ENCODE measurements at places on chromosomes 13 and 19.

GRCh38 chr13:100549316-100549715 lies 39.3 kb downstream of the GGACT start:
- DNase-seq = no peak

GRCh38 chr19:49687566-49688316 lies 1.7 kb upstream of the ADM5 start:
- DNase-seq = no peak

DNA sequence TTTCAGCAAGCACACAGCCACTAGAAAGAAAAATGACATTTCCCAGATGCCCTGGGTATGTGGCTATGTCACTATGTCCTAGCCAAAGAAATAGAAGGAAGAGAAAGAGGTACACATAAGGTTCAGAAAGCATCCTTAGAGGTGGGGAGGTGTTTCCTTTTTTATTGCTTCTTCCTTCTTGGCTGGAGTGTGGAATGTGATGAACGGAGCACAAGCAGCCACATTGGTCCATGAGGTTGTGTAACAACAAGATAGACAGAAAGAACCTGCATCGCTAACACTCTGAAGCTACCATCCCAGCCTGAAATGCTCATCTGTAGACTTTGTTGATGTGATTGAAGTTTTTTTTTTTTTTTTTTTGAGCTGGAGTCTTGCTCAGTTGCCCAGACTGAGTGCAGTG lies 6.7 kb downstream of the SLC25A23 start:
- no peak for DNase-seq

DNA sequence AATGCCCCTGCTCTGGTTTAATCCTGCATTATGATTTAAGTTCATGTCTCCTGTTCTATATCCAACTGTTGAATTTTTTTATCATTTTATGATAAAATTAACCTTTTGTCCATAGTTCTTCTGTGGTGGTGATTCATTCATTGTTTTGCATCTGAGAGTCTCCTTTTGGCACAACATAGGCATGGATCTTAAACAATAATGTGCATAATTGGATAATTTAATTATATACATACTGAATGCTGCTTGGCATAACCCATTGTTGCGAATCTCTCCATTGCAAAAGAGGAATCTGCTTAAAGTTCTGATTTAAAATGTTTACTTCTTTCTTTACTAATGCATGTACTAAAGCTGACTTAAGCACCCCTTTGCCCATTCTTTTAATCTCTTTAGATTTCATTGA lies 2788.4 kb downstream of the PCDH9 start:
- DNase-seq = no peak

DNA sequence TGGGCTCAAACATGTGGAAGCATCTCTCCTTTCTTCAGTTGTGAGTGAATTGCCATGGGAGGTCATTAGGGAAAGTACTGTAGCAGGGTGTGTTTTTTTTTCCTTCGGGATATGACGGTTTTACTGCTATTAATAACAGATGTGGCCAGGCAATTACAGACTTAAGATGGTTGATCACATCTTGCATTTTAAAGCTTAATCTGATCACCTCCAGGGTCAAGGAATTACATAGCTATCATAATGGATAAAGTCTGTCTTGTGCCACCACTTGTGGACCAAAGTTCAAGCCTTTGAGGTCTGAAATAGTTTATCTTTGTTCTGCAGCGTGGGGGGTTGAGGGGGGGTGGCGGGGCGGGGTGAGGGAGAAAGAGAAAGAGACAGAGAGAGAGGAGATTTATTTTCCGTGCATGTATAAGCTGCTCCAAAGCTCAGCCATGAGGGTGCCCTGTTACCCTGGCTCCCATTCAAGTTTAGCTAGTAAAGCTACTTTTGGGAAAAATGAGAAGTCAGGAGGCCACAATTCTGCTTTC lies 5.5 kb upstream of the SERP2 start:
- no peak for DNase-seq

GRCh38 chr13:107291875-107292274 lies 723.9 kb upstream of the ARGLU1 start:
- no peak for DNase-seq

- DNase-seq = no peak
These were observed 1602.3 kb upstream of the PRR20A start for GRCh38 chr13:55538424-55538823.

- DNase-seq = no peak
These were observed 60.0 kb upstream of the GPR183 start for GRCh38 chr13:99367106-99367616.

- peak; percentile 9 for DNase-seq
These were observed 14.3 kb downstream of the SLC15A1 start for GRCh38 chr13:98738213-98738612.

- DNase-seq = no peak
These were observed 36.7 kb downstream of the CUL4A start for GRCh38 chr13:113245849-113246796.

DNA sequence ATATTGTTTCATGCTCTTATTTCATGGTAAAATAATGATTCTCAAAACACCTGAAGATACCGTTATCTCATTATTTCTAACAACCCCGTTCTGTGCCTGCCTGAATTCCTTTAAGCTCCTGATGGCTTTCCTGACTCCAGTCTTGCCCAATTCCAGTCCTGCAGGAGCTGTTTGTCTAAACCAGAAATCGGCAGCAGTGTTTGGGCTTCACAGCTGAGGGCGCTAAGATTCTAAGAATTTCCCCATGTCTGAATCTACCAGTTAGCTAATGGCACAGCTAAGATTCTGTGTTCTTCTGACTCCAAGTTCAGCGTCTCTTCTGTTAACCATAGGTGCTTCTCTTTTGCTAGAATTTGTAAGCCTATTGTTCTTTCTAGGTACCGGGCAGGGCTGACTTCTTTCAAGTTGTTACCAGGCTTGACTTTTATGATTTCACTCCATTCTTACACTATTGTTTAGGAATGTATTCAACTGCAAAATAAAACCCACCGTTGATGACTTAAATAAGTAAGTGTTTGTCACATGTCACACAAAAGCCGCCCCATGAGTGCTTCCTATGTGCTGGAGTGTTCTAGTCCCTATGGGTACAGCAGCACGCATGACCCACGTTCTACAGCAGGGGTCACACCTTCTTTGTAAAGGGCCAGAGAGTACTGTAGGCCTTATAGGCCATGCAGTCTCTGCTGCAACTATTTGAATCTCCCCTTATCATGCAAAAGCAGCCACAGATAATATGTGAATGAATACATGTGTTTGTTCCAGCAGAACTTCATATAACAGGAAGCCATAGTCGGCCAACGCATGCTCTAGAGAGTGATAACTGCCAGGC lies 168.3 kb upstream of the RNF113B start:
- no peak for DNase-seq

GRCh38 chr13:37139356-37139755 lies 33.9 kb upstream of the CSNK1A1L start:
- DNase-seq = no peak

- DNase-seq = no peak
These were observed 17.1 kb downstream of the TSHZ3 start for GRCh38 chr19:31332096-31332495.

DNA sequence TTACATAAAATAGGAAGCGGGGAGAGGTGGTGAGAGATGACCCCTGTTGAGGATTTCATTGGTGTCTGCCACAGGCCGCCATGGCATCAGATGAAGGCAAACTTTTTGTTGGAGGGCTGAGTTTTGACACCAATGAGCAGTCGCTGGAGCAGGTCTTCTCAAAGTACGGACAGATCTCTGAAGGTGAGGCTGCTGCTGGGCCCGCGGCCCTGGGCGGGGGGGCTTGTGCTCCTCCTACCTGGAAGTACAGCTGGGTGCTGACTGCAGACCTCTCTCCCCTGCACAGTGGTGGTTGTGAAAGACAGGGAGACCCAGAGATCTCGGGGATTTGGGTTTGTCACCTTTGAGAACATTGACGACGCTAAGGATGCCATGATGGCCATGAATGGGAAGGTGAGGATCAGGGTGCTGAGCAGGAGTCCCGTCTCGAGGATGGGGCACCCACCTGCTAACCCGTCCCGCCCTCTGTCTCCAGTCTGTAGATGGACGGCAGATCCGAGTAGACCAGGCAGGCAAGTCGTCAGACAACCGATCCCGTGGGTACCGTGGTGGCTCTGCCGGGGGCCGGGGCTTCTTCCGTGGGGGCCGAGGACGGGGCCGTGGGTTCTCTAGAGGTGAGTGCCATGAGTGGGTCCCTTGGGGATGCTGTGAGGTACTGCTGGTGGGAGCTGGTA lies 1.9 kb downstream of the CIRBP start:
- no peak for DNase-seq

GRCh38 chr13:31236211-31236786 lies 36.5 kb downstream of the B3GLCT start:
- DNase-seq = no peak

All from activated CD8-positive, alpha-beta memory T cell treated with anti-CD3 and anti-CD28 coated beads, Interleukin-2, amount 10 ng/mL, durations not matched to agents 7 days and 5 days (primary cell).